KBM-7 (cell line): ENCODE measurements at places on chromosomes 5 and 9.

DNA sequence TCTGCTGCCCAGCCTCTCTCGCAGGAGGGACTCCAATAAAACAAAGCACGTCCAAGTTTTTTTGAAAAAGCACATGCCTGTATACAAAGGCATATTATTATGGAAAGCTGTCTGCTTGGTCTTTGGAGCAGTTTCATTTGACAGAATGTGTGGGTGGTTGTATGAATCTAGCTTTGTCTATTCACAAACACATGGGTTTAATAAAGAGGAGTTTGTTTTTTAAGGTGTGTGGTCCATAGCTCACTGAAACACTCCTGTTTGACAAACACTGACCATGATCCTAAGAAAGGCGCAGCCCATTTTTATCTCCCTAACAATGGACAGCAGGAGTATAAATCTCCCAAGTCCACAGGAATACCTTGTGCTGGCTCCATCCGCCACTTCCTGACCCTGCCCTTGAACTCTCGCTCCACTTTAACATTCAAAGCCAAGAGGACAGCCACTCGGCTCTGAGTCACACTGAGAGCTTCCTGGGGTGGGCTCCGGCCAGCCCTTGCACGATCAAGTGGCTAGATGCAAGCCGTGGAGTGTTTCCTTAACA lies 371.9 kb downstream of the EBF1 start:
- no peak for DNase-seq

DNA sequence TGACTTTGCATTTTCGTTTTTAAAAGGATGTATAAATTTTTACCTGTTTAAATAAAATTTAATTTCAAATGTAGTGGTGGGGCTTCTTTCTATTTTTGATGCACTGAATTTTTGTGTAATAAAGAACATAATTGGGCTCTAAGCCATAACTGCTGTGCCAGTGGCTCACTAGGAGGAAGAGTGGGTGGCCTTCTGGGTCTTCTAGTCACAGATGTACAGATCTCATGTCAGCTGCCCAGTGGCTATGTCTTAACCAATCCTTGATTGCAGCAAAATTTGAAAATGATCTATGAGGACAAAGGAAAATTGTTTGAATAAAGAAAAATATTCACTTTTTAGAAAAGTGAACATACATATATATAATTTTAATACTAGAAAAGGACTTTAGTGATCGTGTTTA lies 5.4 kb downstream of the CTSL start:
- DNase-seq = no peak

DNA sequence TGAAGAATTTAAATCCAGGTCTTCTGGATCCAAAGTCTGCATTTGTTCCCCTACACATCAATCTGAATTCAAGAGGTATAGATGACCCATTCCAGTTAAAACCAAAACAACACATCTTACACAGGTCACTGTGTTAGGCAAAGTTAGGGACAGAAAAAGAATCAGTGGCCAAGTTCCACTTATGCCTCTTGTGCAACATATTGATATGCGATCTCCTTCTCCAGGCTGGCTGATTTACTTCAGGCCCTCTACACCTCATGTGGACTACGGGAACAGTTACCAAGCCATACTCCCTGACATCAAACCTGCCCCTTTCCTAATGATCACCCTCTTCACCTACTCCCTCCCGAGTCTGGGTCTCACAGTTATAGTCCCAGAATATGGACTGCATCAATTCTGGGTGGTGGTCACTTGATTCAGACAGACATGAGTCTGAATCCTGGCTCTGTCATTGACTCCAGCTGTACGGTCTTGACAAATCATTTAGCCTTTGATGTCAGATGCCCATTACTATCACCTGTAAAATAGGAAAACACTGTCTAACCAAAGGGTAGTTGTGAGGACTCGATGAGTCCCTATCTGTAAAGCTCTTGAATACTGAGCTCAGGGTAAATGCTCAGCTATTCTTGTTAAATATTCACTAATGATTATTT lies 26.0 kb downstream of the GOLGA1 start:
- no peak for DNase-seq

DNA sequence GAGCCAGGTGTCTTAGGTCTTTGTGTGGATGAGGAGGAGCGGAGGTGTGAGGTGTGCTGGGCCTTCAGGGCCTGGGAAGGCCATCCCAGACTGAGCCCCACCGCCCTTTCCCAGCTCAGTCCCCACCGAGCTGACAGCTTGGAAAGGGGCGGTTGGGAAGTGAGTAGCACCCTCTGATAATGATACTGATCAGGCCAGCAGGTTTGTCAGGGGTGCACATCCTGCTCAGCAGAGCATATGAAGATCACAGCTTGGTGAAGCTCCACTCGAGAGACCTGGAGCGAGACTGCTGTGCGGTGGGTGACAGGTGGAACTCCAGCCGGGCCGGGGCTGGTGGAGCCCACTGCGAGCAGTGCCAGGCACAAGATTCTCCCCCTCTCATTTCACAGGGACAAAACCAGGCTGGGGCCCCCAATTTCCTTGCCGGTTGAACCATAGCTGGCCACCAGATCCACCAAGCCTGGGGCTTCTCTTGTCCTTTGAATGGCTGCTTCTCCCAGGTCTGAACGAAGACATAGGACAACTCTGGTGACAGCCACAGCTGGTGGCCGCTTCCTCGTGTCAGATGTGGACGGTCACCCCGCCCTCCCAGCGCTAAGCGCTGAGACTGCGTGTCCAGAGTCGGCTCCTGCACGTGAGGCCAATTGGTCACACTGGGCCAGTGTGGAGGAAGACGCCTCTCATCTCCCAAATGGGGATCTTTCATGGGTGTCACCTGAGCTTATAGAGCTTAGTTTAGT lies 8.3 kb downstream of the QRFP start:
- DNase-seq = no peak

GRCh38 chr5:73374520-73375190 lies 73.9 kb downstream of the FOXD1 start:
- DNase-seq = no peak

GRCh38 chr5:159655757-159656409 lies 260.4 kb upstream of the ADRA1B start:
- no peak for DNase-seq

DNA sequence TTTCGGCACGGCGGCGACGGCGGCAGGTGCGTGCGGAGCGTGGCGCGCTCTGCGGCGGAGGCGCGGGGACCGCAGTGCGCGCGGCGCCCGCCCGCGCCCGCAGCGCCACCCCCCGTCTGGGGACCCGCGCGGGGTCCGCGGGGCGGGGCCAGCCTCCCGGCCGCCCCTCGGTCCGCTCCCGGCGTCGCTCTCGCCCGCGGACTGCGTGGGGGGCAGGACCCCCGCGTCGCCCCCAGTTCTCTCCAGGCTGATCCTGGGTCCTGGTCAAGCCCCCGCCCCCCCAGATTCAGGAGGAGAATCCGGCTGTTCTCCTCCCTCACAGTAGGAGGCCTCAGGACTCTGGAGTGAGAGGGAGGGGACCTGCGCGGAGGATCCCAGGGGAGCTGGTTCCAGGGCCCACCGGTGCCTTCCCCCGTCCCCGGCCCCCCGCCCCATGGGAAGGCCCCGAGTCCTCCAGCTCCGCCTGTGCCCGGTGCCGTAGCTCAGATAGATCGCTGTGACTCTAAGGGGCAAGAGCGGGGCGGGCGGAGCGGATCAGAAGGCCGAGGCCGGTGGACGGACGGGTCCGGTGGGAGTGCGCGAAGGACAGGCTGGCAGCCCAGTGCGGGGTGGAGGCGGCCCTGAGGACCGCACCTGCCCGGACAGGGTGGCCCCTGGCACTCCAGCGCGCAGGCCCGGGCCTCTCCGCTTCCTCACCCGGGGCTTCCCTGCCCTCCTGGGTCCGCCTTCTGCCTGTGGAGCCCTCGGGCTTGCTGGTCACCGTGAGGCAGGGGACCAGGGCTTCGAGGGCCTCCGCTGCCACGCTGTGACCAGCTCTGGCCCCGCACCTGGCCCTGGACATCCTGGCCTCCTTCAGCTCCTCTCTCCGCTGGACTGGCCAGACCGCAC lies at the start of gene RNF208:
RNF208 (minus strand) TSS at position 51 of the 888 bp plus-strand sequence. CDS start 1,028 bp downstream, outside the sequence.
- no peak for DNase-seq

DNA sequence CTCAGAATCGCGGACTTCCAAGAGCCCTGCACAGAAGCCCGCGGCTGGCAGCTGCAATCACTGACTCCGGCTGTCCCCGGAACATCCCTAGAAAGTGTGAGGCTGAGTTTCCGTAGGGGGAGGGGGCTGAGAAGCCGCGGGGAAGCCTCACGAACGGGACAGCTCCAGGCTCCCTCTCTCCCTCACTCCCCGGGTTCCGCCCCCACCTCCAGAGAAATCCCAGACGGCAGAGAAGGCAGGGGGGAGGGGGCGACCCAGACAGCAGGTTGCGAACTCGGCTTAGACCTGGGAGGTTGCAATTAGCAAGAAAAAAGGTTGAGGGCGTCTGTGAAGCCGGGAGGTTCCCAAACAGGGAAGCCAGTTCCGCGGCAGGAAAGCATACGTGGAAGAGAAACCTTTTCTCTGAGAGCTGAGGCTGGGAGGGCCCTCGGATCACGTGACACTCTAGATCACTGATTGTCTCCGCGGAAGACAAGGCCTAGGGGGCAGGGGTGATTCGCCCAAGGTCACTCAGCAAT lies 73.8 kb upstream of the CPLX2 start:
- DNase-seq = no peak

- no peak for DNase-seq
These were observed 50.0 kb downstream of the MEGF10 start for GRCh38 chr5:127340606-127341005.

GRCh38 chr9:35732800-35733541 lies 505 bp downstream of the CREB3 start:
- peak; percentile 64 for DNase-seq

GRCh38 chr5:14450018-14450524 lies 131.5 kb upstream of the OTULINL start:
- no peak for DNase-seq

DNA sequence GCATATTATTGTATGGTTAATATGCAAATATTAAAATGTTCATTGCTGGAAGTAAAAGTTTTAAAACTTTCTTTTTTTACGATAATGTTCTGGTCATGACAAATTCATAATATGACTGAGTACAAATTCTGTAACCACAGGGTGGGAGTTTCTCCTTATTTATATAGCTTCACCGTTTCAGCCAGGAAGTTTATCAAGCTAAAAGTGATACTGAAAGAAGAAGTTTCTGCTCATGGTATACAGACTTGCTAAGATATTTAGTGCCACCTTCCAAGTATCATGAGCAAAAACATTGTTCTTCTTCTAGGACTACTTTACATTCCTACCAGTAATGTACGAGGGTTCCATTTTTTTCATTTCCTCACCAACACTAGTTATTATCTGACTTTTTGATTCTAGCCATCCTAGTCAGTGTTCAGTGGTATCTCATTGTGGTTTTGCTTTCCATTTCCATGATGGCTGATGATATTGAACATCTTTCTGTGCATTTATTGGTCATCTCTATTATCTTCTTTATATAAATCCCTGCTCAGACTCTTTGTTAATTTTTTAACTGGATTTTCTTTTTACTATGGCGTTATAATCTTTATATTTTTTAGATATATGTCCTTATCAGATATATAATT lies 94.2 kb upstream of the PRRC1 start:
- peak; percentile 32 for DNase-seq

GRCh38 chr9:4137681-4138099 lies 162.2 kb downstream of the GLIS3 start:
- no peak for DNase-seq

DNA sequence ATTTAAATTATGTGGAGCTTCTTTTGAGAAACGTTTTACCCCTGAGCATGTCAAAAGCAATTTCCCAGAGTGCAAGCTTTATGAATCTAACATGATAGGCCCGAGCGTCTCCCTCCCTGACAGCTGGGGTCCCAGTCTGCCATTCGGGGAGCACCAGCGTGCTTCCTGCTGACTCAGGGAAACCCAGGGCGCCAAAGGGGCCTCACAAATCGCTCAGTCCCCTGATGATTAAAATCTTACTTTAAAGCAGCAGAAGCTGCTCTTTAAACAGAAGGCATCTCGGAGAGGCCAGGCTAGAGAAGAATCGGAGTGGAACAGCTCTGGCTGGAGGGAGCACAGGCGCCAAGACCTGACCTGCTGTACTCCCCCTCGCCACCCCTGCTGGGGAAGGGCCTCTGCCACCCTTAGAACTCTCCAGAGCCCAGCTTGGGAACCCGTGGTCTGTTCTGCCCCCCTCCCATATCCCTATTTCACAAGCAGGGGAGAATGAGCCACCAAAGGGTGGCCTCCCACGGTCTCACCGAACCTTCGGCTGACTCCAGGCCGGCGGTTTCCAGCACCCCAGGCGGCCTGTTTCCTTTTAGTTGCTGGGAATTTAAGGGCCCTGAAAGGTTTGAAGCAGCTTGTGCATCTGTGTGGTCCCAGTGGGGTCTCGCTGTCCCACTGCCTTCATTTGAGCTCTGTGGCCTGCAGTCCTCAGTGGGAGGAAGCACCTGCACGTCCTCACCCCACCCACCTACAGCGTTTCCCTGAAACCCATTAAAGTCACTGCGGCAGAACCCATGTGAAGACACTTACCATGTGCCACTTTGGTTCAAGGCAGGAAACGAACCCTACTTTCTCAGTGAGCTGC lies 147.6 kb downstream of the COL23A1 start:
- no peak for DNase-seq

GRCh38 chr5:18465833-18466681 lies 831.8 kb downstream of the TAF11L14 start:
- DNase-seq = peak; percentile 69

- peak; percentile 44 for DNase-seq
These were observed 13.9 kb upstream of the OSMR start for GRCh38 chr5:38831909-38832308.

- no peak for DNase-seq
These were observed 5.3 kb downstream of the OTP start for GRCh38 chr5:77633207-77633675.

DNA sequence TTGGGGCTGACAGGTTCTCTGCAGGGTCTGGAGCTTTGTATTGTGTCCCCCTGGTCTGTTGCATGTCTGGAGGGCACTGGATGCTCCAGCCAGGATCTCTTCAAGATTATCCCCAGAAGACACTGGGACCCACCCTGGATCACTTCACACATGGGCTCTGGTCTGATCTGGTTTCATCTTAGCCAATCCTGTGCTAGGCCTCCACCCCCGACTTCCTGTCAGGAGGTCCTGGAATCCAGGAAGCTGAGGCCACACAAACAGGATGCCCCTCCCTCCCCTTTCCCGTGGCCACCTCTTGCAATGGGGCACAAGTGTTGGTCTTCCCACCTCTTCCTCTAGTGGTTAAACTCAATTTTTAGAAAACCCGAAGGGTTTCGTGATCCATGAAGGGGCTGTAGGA lies 242.6 kb upstream of the MVB12B start:
- no peak for DNase-seq

DNA sequence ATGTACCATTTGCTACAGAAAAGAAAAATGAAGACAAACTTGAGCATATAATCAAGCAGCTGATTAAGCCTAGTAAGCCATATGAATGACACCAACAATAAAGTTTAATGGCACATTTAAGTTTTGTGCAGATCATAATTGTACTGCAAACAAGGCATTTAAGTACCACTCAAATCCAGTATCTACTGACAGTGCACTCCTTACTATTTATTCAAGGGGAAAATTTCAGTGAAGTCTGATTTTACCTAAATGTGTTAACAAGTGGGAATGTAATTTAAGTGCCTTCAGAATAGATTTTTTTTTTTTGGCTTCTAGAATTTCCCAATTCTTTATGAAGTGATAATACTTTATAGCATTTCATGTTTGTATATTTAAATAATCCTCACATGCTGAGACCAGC lies 341.0 kb upstream of the POU5F2 start:
- no peak for DNase-seq
